Heart left ventricle (tissue), 16 donors: ENCODE measurements at places on chromosomes 2 and 18.

DNA sequence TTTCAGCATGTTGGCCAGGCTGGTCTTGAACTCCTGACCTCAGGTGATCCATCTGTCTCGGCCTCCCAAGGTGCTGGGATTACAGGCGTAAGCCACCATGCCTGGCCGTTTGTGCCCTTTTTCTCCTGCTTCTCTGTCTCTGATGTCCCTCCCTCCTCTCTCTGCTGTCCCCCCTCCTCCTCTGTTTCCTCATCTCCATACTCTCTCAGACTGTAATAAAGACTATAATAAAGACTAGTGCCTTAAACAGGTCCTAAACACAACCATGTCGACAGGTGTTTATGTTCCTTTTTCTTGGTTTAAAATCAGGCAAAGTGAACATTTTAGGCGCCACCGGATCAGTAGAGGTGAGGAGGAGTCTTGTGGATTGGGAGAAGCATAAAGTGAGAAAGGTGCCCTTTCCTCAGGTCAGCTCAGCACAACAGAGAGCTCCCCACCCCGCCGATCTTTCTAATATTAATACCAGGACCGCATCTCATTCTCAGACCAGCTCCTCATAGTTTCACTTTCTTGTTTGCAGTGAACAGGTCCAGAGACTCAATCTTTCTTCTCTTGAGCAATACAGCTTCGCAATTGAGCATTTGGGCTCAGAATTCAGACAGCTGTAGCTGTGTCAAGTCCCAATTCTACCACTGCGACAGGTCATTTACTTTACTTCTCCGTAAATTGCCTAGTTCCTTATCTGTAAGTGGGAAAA lies 23.7 kb downstream of the TIMM21 start:
- H3K36me3 ChIP-seq, result no peaks in the 10 kb centered on the region
- H3K27ac ChIP-seq, result no peak overlapping the region
- no peaks in the 10 kb centered on the region for H3K27me3 ChIP-seq
- DNase-seq, result no peak
- H3K4me1 ChIP-seq, result no peaks in the 10 kb centered on the region

- H3K4me3 ChIP-seq, result no peak overlapping the region
- H3K27me3 ChIP-seq, result no peaks in the 10 kb centered on the region
- H3K27ac ChIP-seq, result no peak overlapping the region
- DNase-seq, result no peak
- H3K36me3 ChIP-seq, result no peaks in the 10 kb centered on the region
Measured at GRCh38 chr2:19287324-19287723, 71.1 kb downstream of the OSR1 start.

- H3K27ac ChIP-seq, result no peak overlapping the region
- H3K27me3 ChIP-seq, result no peaks in the 10 kb centered on the region
- H3K4me3 ChIP-seq, result no peak overlapping the region
- H3K36me3 ChIP-seq, result no peaks in the 10 kb centered on the region
- no peaks in the 10 kb centered on the region for H3K4me1 ChIP-seq
Measured at GRCh38 chr2:100485396-100485795, 15.1 kb downstream of the NMS start.

DNA sequence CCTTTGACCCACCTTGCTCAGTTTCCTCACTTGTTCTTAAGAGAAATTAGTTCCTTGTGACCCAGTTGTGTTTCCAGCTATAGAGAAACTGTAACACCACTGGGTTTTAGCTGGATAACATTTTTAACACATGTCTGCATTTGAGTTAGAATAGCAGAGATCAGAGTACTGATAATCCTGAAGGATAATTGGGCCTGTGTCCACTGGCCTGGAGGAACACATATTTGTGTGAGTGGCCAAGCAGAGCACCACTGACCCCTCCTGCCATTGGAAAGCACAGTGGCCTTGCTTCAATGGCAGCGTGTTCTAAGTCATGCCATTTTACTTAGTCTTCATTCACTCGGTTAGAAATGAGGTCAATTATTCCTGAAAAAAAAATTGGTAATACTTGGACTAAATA lies 42.6 kb downstream of the PKP4 start:
- peaks cover 2% of the 10 kb centered on the region for H3K36me3 ChIP-seq
- H3K27me3 ChIP-seq, result no peaks in the 10 kb centered on the region
- H3K4me3 ChIP-seq, result no peak overlapping the region
- H3K27ac ChIP-seq, result no peak overlapping the region
- DNase-seq, result no peak
- peaks cover 21% of the 10 kb centered on the region for H3K4me1 ChIP-seq

DNA sequence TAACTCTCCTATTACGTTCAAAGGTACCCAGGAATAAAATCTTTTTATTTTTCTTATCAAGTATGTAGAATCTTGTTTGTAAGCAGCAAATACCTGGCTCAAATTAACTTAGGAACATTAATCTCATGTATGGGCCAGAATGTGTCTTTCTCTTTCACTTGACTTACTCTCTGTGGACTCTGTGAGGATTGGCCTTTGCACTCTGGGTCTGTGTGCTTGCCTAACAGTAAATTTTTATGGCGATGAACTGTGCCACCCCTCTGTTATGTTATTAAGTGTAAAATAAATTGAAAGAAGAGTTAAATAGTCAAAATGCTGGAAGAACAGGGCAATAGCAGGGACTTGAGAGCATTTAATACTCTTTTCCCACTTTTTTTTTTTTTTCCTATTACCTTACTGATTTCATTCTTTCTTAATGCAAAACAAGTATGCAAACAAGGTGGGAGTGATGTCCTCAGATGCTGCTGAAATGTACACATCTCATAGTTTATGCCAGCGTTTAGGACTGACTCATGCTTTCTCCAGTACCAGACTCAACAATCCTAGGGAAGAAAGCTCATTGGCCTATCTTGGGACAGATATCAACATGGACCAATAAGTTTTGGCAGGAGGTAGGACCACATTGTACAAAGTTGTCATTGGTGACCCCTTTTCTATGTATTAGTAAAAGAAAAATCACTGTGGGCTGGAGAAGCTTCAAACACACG lies 25.5 kb downstream of the LYPD6 start:
- no peaks in the 10 kb centered on the region for H3K27me3 ChIP-seq
- H3K27ac ChIP-seq, result no peak overlapping the region
- no peaks in the 10 kb centered on the region for H3K4me1 ChIP-seq

DNA sequence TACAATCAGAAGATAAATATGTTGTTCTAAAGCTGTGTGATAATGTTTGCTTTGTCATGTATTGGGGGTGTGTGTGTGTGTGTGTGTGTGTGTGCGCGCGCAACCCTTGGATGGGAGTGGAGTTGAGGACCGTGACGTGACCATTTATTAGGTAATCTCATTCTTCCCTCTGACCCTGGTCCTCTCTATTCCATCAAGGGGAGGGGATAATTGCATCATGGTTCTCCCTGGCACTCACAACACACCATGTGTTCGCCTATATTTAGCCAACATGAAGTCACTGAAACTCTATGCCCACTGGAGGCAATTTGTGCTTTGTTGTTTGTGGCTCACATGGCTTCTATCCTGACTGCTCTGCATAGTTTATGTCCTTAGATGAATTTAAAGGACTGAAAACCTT lies 79.8 kb upstream of the LRPPRC start:
- H3K36me3 ChIP-seq, result no peaks in the 10 kb centered on the region
- no peak overlapping the region for H3K27ac ChIP-seq
- H3K4me1 ChIP-seq, result peaks cover 3% of the 10 kb centered on the region

GRCh38 chr18:55249550-55249949 lies 290.3 kb upstream of the CCDC68 start:
- no peak overlapping the region for H3K27ac ChIP-seq
- H3K27me3 ChIP-seq, result no peaks in the 10 kb centered on the region
- H3K4me1 ChIP-seq, result peaks cover 82% of the 10 kb centered on the region
- no peak overlapping the region for H3K4me3 ChIP-seq
- peaks cover 4% of the 10 kb centered on the region for H3K36me3 ChIP-seq
